Neural progenitor cell (in vitro differentiated cells): ENCODE measurements at places on chromosomes 11 and 22. TPM values are rescaled to one million over a fixed set of nuclear protein-coding genes. Genes with fewer than 3 reads are reported as not detected.

GRCh38 chr11:11731311-11732083, 109.7 kb upstream of the GALNT18 start:
- H3K4me3 ChIP-seq, result no peak overlapping the region
- no peaks in the 10 kb centered on the region for H3K27me3 ChIP-seq
- no peak overlapping the region for H3K27ac ChIP-seq
- no peak for DNase-seq
- peaks cover 9% of the 10 kb centered on the region for H3K4me1 ChIP-seq

TRIM48 gene
- not detected in 2 replicates for total RNA-seq

RIC3 gene
- 29.5 and 33.7 TPM in 2 replicates for total RNA-seq

DNA sequence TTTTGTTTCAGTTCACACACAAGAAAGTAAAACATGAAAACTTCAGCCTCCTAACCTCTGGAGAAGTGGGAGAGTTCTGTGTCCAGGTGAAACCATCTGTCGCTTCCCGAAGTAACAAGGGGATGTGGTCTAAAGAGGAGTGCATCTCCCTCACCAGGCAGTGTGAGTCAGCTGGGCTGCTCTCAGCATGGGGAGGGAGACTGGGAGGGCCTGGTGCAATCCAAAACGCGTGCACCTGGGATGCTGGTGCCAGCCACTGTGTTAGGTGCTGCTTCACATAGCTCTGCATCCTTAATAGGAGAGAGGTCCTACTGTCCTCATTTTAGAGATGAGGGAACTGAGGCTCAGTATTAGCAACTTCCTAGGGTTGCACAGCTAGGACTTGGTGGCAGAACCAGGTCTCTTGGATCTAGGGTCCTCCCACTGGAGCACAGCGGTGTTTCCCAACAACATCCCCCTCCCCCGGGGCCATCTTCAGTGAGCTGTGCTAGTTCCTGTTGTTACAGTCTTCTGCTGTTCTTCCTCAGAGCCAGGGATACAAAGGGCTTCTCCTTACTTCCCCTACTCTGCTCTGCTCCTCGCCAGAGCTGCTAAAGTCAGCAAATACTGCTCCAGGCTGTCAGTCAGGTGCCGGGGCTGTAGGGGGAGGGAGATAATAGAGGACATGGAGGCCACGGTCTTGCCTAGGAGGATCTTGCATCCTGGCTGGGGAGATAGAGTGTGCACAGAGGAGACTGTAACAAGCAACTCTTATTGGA, 8.0 kb downstream of the IL10RA start:
- H3K27ac ChIP-seq, result no peak overlapping the region
- H3K36me3 ChIP-seq, result no peaks in the 10 kb centered on the region

DNA sequence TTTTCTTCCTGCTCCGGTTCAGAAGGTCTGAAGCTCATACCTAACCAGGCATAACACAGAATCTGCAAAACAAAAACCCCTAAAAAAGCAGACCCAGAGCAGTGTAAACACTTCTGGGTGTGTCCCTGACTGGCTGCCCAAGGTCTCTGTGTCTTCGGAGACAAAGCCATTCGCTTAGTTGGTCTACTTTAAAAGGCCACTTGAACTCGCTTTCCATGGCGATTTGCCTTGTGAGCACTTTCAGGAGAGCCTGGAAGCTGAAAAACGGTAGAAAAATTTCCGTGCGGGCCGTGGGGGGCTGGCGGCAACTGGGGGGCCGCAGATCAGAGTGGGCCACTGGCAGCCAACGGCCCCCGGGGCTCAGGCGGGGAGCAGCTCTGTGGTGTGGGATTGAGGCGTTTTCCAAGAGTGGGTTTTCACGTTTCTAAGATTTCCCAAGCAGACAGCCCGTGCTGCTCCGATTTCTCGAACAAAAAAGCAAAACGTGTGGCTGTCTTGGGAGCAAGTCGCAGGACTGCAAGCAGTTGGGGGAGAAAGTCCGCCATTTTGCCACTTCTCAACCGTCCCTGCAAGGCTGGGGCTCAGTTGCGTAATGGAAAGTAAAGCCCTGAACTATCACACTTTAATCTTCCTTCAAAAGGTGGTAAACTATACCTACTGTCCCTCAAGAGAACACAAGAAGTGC, 661 bp upstream of the MALAT1 start:
- peak overlapping the region; percentile 93 for H3K4me3 ChIP-seq
- peak overlapping the region; percentile 100 for H3K27ac ChIP-seq

IGSF22 gene
- 0.41 TPM in 1 of 2 replicates, not detected in the other for total RNA-seq

PTPRJ gene
- total RNA-seq, result 17.3 and 28.0 TPM in 2 replicates

DAGLA gene
- total RNA-seq, result 1.1 and 4.6 TPM in 2 replicates

- peaks cover 17% of the 10 kb centered on the region for H3K4me1 ChIP-seq
- H3K36me3 ChIP-seq, result no peaks in the 10 kb centered on the region
- H3K27me3 ChIP-seq, result no peaks in the 10 kb centered on the region
- DNase-seq, result peak; percentile 71
- no peak overlapping the region for H3K27ac ChIP-seq
Observed at GRCh38 chr11:64620381-64620971, 29.5 kb downstream of the SLC22A12 start.

CELSR1 gene
- 12.3 and 18.0 TPM in 2 replicates for total RNA-seq

- H3K27ac ChIP-seq, result no peak overlapping the region
- no peak for DNase-seq
- H3K4me1 ChIP-seq, result peaks cover 13% of the 10 kb centered on the region
- no peak overlapping the region for H3K4me3 ChIP-seq
Observed at GRCh38 chr11:350723-351255, 18.5 kb upstream of the B4GALNT4 start.

DNA sequence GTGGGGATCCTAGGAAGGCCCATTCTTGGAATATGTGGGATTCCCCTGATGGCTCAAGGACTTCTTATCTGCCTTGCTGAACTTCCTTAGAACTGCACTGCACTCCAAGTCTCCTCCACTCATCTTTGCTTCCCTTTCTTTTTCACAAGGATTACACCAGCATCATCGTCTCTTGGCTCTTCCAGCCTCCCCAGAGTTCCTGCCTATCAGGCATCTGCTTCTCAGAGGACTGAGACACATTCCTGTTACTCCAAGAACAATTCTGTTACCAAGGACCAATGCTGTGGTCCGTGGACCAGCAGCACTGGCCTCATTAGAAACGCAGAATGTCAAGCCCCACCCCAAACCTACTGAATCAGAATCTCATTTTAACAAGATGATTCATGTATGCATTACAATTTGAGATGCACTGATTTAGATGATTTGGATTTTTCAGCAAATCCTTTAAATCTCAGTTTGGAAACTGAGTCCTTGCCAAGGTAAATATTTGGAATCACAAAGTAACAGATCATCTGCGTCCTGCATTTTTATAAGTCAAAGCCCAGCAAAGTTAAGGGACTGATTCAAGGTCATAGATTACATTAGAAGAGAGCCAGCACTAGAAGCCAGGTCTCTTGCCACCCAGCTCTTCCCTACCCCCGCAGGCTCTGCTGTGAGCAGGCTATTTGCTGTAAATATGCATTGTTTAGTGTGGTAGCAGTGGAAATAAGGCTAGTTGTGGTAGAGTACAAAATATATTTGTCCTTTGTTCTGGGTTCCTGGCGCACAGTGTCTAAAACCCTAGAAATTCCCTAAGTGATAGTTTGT, 110.9 kb downstream of the SWAP70 start:
- H3K4me1 ChIP-seq, result peaks cover 17% of the 10 kb centered on the region
- no peak overlapping the region for H3K27ac ChIP-seq
- no peaks in the 10 kb centered on the region for H3K36me3 ChIP-seq
- H3K27me3 ChIP-seq, result no peaks in the 10 kb centered on the region
- DNase-seq, result no peak

DNA sequence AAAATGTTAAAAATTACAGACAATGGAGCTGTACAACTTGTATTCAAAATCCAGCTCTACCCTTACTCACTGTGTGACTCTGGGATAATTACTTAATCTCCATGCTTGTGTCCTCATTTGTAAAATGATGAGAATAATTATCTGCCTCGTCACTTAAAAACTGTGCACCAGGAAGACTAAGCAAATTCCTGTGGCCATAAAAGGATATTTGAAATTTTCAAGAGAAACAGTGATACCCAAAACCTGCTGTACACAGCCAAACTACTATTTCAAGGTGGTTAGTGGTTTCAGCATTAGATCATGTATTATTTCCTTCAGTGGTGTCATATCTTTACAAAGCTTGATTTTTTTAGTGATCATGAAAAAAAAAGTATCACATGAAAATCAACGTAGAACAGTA, 136.9 kb downstream of the METTL15 start:
- H3K27ac ChIP-seq, result no peak overlapping the region
- no peak overlapping the region for H3K4me3 ChIP-seq
- H3K27me3 ChIP-seq, result no peaks in the 10 kb centered on the region
- no peaks in the 10 kb centered on the region for H3K4me1 ChIP-seq

DNA sequence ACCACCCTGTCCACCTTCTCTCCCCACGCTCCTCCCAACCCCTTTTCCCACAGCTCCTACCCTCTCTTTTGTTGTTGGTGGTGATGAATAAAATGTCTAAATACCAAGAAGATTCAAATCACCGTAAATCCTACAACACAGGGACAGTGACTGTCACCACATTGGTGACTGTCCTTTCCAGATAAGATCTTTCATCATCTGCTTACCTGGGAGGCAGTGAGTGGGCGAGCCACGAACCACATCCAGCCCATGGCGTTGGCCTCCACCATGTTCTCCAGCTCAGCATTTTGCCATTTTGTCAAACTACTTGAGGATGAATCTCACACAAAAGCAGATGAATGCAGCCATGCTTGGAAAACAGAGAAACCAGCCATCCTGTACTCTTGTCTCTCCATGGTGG, 6.7 kb upstream of the CYTH4 start:
- no peak overlapping the region for H3K27ac ChIP-seq
- H3K4me3 ChIP-seq, result no peak overlapping the region
- H3K4me1 ChIP-seq, result no peaks in the 10 kb centered on the region
- no peaks in the 10 kb centered on the region for H3K36me3 ChIP-seq
- H3K27me3 ChIP-seq, result no peaks in the 10 kb centered on the region
- DNase-seq, result no peak

DTX4 gene
- 16.9 and 34.8 TPM in 2 replicates for total RNA-seq

- no peak for DNase-seq
- H3K27ac ChIP-seq, result no peak overlapping the region
- no peaks in the 10 kb centered on the region for H3K4me1 ChIP-seq
- H3K27me3 ChIP-seq, result no peaks in the 10 kb centered on the region
- no peaks in the 10 kb centered on the region for H3K36me3 ChIP-seq
Observed at GRCh38 chr11:46475051-46475925, 83.7 kb upstream of the CHRM4 start.

PNPLA3 gene
- 4.8 and 9.0 TPM in 2 replicates for total RNA-seq
